ENCODE measurements at places on chromosomes 12 and 14.

GRCh38 chr12:47067176-47067575, 12.2 kb upstream of the PCED1B start:
- no peak for DNase-seq

DNA sequence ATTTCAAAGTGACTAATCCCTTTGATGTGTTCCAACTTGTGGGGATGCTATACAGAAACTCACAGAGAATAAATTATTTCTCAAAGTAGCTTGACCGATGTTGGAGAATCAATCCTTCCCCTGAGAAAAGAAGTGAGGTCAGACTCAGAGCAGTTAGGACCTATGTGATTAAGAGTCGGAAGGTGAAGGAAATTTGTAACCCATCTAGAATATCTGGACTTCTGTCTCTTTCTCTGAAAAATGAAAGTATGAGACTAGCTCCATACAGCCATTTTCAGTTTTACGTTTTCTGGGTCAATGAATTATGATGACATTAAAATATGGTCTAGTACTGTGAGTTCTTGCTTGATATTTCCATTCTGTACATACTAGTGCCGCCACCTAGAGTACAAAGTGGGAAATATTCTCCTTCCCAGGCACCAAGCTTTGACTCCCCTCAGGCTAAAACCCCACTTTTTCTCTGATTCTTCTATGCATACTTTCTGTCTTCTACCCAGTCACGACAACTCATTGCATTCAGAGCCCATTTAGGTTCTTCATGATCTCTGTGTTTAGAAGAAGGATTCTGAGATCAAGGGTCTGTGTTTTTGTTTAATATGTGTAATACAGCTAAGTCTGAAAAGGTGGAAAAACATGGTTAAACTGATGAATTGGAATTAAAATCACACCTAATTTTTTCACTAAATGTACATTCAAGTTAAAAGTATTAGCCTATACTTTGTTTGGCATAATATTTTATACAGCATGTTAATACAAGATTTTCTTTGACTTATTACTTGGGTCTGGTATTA, 6.9 kb upstream of the NTS start:
- DNase-seq: no peak

GRCh38 chr12:28568704-28569103, 378.4 kb downstream of the CCDC91 start:
- no peak for DNase-seq

DNA sequence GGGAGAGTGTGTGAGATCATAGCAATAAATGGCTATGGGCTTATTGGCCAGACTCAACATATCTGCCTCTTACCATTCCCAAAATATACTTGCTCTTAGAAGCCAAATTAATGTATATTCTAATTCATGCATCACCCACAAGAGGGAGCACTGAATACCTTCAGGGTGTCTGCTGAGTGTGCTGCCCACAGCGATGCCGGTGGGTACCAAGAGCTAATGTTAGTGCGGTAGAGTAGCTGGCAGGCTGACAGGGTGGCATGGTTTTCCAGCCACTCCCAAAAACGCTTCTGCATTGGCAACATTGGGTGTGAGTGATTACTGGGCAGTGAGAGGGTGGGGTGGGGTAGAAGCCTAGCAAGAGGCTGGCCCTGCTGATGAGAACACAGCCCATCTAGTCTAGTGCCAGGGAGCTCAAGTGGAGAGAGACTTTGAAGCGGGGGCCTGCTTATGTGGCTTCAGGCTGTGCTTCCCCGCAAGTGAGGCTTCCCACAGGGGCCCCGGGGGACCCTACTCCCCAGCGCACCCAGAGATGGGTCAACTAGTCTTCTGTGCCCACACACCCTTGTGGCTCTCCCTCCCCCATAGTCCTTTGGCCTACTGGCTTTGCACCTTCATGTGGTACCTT, 9.2 kb upstream of the PLEKHD1 start:
- DNase-seq: no peak

- no peak for DNase-seq
Observed at GRCh38 chr12:131940141-131940547, 9.6 kb upstream of the EP400 start.

DNA sequence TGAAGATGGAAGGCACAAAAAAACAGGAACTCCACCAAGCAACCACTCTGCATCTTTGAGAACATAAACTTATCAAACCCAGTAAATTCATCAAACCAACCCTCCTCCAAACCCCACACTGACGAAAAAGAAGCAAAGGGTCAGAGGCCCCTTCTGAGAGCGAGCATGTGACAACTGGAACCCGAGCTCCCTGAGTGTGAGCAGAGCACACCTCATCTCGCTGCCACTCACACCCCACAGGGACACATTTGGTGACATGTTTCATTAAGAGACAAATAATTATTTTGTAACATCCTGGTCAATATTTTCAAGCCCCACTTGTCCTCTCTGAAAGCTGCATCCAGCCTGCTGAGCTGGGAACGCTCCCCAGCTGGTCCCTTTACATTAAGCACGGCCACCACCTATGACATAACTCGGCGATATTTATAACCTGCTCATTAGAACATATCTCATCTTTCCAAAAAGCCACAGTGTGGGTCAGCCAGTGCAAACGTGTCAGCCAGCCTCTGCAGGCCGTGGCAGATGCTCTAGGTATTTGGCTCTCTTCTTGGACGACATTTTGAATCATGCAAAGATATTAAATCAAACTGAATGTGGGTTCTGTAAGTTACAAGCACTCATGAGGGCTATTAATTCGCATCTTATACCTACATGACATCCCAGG, 120.1 kb downstream of the TTC7B start:
- no peak for DNase-seq

- no peak for DNase-seq
Observed at GRCh38 chr12:121522971-121523370, 57.9 kb downstream of the KDM2B start.
